ENCODE measurements at places on chromosomes 2 and 18.

- DNase-seq = peak; percentile 92
Measured at GRCh38 chr2:59301466-59302402, 1060.6 kb upstream of the FANCL start.

DNA sequence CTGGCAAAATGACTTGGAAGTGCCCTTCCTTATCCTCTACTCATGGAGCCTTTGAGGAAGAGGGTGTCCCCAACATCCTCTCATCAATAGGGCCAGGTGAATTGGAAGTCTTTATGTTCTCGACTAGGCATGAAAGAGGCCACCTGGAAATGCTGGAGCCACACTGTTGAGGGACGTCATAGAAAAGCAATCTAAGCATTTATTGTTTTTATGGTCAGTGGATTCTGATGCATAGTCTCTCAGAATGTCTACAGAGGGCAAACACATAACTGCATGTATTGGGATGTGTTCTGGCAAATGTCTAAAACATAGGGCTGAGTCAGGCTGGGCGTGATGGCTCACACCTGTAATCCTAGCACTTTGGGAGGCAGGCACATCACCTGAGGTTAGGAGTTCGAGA lies 246.6 kb upstream of the SP5 start:
- DNase-seq = no peak

DNA sequence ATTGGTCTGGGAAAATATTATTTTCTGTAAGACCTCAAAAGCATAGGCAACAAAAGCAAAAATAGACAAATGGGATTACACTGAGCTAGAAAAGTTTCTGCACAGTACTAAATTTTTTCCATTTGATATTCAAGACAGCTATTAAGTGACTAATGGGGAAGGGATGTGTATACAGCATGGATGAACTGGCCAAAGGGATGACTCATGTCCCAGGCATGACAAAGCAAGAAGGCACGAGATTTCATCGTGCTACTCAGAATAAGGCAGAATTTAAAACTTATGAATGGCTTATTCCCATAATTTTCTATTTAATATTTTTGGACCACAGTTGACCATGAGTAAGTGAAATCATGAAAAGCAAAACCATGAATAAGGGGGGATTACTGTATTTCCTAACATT lies 1250.1 kb upstream of the GYPC start:
- peak; percentile 1 for DNase-seq

DNA sequence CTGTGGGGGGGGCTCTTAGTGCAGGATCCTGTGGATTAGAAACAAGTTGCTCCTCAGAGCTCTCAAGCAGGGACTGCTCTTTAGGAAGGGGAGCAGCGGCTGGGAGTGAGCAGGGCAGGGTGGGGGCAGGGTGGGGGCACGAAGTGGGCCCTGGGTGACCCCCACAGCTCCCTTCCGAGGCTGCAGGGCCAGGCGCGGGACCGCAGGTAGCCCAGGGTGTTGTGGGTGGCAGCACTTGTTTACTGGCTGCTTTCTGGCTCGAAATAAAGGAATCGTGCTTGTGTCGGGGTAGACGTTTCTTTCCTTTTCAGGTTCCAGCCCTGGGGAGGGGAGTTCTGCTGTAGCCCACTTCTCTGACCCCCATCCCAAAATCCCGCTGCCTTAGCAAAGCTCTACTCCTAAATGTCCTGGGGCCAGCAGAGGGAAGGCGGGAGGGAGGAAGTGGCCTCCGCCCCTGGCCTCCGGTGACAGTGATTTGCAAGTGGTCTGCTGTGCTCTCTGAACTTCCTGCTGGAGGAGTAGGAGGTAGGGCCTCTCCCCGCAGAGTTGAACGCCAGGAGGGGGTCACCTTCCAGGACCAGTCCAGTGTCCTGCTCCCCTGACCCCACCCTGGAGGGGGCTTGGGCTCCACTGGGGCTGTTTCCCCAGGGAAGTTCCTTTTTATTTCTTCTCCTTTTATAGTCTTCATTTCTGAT lies 8.3 kb downstream of the NEU4 start:
- DNase-seq = no peak

DNA sequence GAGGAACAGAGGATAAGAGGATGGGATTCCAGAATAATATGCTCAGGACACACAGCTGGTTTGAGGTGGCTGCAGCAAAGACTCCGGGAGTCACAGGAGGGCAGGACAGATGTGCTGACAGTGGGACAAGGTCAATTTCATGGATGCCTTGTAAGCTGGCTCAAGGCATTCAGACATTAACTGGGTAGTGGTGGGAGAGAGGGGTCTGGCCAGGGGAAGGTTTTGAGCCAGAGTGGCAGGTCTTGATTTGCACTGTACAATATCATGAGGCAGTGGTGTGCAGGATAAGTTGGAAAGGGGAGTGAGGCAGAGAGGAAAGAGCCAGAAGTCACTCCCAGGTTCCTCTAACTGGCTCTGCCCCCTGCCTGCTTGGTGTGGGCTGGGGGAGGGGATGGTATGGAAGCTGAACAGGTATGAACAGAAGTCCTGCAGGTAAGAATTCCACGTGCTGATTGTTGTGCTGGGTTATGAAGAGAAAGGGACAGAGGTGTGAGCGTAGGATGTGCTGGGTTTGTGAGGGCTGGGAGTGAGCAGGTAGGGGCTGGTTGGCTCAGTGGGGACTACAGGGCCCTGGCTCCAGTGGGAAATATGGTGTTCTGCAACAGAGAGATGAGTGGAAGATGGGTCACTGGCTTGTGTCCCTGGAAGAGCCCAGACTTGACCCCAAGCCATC lies 141.7 kb upstream of the COPS8 start:
- DNase-seq = no peak
